ENCODE measurements at places on chromosomes 12 and 14.
A peak's percentile ranks its signal among the peaks of the same experiment; 100 is the strongest.

DNA sequence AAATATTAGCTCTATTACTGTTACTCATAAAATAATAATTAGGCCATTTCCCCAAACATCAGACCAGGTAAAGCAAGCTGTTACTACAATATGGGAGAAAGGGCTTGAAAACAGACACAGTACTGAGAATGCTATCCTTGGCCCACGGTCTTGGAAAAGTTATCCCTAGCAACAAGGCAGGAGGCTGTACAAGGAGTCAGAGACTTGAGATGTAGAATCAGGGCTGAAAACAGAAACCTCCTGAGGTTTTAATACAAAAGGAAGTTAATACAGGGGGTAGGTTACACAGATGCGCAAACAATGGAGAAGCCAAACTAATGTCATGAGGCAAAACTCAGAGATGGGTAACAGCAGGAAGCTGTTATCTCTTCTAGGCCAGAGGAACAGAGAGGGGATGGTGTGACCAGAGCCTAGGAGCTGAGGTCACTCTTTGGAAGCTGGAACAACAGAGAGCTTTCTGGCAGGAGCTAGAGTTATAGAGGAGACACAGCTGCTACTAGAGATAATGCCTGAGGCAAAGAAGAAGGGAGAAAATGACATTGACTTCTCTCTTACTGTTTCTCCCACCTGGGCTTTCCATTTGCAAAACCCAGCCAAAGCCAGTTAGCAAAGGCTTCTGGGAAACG lies 248.8 kb downstream of the SUDS3 start:
- no peak for DNase-seq

DNA sequence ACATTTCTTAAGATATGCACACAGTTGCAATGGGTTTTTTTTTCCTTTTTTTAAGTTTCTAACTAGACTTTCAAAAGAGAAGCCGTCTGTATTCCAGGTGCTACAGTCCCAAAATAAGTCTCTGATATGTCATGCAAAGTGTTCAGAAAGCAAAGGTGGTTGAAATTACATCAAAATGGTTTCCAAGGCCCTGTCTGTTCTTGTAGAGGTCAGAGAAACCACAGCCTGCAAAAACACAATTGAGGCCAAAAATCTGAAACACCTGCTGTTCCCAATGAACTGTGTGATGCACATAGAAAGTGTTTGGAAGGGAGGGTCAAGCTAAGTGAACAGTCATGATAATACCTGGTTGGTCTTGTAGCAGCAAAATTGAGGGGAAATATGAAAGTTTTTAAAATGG lies 91.0 kb downstream of the VRK1 start:
- no peak for DNase-seq

DNA sequence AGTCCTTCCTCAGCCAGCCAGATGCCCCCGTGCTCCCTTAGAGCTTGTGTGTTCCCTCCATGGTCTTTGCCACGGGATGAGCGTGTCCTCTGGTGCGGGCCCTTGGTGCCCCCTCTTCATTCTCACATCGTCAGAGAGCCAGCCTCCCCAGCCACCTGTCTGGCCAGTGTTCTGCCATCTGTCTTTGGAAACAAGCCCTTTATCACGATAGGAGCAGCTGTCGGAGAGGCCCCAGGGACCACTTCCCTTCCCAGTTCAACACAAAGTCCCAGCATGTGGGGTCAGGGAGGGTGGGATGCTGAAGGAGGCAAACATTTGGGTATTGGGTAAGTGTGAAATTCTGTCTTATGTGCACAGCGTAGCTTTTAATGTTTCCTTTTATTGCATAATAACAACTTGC lies 44.5 kb downstream of the DYNC1H1 start:
- no peak for DNase-seq

DNA sequence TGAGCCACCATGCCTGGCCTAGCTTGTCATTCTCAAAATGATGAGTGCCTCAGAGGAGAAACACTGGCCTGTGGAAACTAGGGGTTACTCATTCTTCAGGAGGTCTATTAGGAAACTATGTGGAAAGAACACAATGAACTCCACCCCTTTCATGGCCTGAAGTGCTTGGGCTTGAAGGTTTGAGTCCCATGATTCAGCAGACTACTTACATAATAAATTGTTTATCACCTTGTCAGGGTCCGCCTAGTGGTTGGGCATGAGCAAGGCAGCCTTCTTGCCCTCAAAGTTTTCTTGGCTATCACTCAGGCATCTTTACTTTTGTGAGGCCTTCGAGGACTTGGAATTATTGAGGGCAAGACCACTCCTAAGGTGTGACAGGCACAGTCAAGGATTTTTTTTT lies 251.2 kb downstream of the ACSS3 start:
- DNase-seq: peak; percentile 6

- DNase-seq: peak; percentile 86
Measured at GRCh38 chr12:47742253-47742825, 16.3 kb downstream of the RAPGEF3 start.

DNA sequence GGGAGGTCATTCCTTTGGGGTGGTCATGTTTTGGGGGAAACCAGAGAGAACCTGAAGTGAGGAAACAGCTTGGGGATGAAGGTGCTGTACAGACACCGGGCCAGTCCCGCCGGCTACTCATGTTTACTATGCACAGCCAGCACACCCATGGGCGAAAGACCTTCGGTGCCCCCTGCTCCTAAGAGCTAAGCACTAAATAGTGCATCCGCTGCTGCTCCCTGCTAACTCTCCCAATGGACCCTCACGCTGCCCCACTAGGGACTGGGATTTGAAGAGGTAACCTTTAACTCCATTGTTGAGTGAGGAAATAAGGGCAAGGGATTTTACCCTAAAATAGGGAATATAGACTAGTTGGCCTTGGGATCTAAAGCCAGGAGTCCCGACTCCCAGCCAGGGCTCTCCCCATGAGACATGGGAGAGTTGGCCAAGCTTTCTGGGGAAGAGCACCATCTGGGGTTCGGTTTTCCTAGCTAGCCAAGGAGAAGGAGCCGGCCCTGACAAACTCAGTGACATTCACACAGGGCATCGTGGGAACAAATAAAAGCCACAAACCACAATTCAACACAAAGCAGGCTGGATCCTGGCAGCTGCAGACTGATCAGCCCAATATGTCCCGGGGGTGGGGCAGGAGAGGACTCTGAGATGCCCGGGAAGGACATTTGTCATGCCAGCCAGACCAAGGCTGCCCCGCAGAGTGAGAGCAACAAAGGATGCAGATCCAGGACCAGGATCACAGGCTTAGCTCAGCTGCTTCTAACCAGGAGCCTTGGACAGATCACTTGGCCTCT lies 91.7 kb downstream of the SINHCAF start:
- no peak for DNase-seq
